Lower lobe of right lung (tissue), 2 donors: ENCODE measurements at places on chromosomes 13 and 19. TPM values are rescaled to one million over a fixed set of nuclear protein-coding genes. Genes with fewer than 3 reads are reported as not detected.

DNA sequence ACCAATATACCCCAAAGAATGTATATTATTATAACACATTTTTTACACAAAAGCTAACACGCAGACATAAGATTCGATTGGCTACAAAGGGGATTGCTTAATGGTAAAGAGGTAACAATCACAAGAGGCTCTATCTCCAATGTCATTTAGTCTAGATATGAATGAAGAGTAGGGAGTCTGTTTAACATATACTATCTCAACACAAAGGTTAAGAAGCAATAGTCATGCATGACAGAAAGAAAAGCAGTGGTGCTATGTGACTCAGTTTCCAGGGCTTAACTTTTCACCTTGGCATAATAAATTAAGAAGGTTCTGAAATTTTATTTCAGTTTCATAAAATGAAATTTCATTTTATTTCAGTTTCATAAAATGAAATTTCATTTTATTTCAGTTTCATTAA is 33.3 kb downstream of the UFM1 start:
- H3K36me3 ChIP-seq, result no peaks in the 10 kb centered on the region
- no peaks in the 10 kb centered on the region for H3K4me1 ChIP-seq
- H3K27me3 ChIP-seq, result no peaks in the 10 kb centered on the region
- H3K27ac ChIP-seq, result no peak overlapping the region
- H3K4me3 ChIP-seq, result no peak overlapping the region

Gene SCEL
- 54.8 TPM for total RNA-seq

Gene SPRED3
- total RNA-seq, result 0.62 TPM

DNA sequence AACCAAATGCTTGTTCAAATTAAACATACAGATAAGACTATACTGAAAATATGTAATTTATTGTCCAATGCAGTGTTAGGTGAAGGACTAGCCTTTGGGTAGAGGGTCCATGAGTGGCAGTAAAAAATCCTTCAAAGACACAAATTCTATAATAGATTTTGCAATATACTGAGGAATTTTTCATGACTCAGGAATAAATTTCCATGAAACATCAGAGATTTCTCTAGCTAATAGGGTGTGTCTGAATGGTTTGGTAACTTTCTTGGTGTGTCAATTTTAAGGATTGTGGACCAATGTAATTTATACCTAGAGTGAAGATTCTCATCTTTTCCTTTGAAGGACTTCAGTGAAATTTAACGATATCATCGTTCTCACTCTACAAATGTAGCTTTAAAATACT is 546.7 kb downstream of the SLITRK5 start:
- H3K27ac ChIP-seq, result no peak overlapping the region
- H3K36me3 ChIP-seq, result no peaks in the 10 kb centered on the region
- H3K4me3 ChIP-seq, result no peak overlapping the region
- no peak for DNase-seq

DNA sequence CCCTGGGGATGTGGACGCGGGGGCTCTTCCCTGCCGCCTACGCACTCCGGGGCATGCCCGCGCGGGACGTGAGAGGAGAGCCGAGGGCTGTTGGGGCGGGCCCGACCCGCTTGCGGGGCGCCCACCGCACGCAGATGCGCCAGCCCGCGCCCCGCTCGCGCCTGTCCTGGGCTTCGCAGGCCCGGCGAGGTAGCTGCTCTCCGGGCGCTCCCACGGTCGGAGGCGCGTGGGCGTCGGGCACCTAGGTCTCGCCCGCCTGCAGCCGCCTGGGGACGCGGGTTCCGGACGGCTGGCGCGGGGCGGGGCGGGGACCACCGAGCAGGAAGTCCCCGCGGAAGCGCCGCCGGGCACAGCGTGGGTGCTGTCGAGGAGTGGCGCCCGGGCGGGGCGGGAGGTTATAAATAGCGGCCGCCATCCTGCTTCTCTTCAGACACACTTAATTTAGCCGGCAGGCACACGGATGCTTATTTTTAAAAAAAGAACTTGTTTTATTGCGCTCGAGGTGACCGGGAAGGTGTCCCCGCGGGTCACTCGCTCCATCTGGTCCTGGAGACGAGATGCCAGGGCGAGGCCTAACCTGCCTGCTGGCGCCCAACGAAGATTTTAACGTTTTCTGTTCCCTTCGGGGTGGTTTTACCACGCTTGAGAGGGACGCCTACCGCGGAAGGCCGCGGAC is 561 bp upstream of the GJA3 start:
- peaks cover 79% of the 10 kb centered on the region for H3K27me3 ChIP-seq
- DNase-seq, result no peak

- H3K27me3 ChIP-seq, result peaks cover 30% of the 10 kb centered on the region
- peaks cover 97% of the 10 kb centered on the region for H3K4me1 ChIP-seq
- no peaks in the 10 kb centered on the region for H3K36me3 ChIP-seq
- no peak for DNase-seq
- H3K27ac ChIP-seq, result peak overlapping the region; percentile 87
Observed at GRCh38 chr19:13016245-13016627, 21.0 kb downstream of the NFIX start.

DNA sequence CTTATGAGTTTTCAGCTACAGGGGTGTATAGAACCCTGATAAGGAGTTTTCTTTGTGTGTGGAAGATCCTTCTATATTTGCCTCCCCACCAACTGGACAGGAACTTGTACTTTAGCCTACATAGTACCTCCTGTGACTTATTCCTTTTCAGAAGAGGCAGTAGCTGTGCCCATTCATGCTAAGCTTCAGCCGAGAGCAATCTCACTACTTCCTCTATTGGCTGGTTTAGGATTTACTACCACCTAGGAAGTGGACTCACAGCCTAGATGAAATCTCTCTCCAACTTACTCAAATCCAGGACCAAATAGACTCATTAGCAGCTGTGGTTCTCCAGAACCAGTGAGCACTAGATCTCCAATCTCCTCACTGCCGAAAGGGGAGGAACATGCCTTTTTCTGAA is 2.3 kb upstream of the REX1BD start:
- DNase-seq, result no peak
- H3K4me1 ChIP-seq, result peaks cover 23% of the 10 kb centered on the region
- no peak overlapping the region for H3K4me3 ChIP-seq
- no peak overlapping the region for H3K27ac ChIP-seq
- no peaks in the 10 kb centered on the region for H3K27me3 ChIP-seq
- peaks cover 10% of the 10 kb centered on the region for H3K36me3 ChIP-seq

DNA sequence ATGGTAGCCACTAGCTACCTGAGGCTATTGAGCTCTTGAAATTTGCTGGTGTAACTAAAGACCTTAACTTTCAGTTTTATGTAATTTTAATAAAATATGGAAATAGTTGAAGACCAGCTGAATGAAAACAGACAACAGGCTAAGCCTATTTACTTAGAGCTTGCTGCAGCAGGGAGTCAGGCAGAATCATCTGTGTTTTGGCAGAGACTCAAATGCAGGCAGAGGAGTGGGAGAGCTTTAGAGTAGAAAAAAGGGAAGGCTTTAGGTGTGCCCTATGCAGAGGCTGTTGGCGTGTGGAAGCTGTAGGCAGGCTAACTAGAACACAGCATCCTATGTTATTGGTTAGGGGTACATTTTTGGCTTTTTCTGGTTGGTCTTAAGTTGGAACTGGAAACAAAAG is 304.9 kb upstream of the NBEA start:
- no peaks in the 10 kb centered on the region for H3K27me3 ChIP-seq
- H3K27ac ChIP-seq, result no peak overlapping the region
- DNase-seq, result no peak
- no peaks in the 10 kb centered on the region for H3K4me1 ChIP-seq
- H3K4me3 ChIP-seq, result no peak overlapping the region
- H3K36me3 ChIP-seq, result no peaks in the 10 kb centered on the region

GRCh38 chr19:50349277-50350057 is 16.0 kb downstream of the NAPSA start:
- no peak overlapping the region for H3K27ac ChIP-seq
- H3K36me3 ChIP-seq, result no peaks in the 10 kb centered on the region

Gene RASIP1
- 33.4 TPM for total RNA-seq
